Heart right ventricle (tissue), 16 donors: ENCODE measurements at places on chromosomes 6 and 20. TPM values are rescaled to one million over a fixed set of nuclear protein-coding genes. Genes with fewer than 3 reads are reported as not detected.

GRCh38 chr20:34892671-34893070, 16.3 kb downstream of the ACSS2 start:
- no peak for DNase-seq

- no peak for DNase-seq
These were observed 7.1 kb upstream of the ZBP1 start for GRCh38 chr20:57627339-57627738.

- DNase-seq, result no peak
These were observed 23.7 kb upstream of the MAP3K4 start for GRCh38 chr6:160967833-160968232.

DNA sequence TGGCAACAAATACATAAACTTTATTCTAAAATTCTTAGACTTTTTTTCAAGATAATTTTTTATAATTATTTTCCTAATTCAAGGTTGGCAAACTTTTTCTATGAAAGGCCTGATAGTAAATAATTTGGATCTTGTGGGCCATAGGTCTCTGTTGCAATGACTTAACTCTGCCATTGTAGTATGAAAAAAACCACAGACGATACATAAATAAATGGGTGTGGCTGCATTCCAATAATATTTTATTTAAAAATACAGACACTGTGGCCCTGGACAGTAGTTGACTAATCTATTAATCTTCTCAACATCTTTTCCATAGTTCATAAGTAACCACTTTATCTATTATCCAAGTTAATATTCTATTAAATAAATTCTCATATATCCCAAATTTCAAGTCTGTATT, 281.1 kb downstream of the SYNE1 start:
- no peak for DNase-seq

DNA sequence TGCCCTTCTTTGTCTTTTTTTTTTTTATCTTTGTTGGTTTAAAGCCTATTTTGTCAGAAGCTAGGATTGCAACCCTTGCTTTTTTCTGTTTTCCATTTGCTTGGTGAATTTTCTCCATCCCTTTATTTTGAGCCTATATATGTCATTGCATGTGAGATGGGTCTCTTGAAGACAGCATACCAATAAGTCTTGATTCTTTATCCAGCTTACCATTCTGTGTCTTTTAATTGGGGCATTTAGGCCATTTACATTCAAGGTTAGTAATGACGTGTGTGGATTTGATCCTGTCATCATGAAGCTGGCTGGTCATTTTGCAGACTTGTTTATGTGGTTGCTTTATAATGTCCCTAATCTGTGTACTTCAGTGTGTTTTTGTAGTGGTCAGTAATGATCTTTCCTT, 9.5 kb upstream of the TSPYL4 start:
- DNase-seq, result no peak

NHSL1 gene
- 95.8 TPM for total RNA-seq

WFDC12 gene
- total RNA-seq, result not detected

HLA-DQA1 gene
- total RNA-seq, result 20.4 TPM

SLCO4A1 gene
- total RNA-seq, result 2.8 TPM
